ENCODE measurements at places on chromosomes 16 and 17. TPM values are rescaled to one million over a fixed set of nuclear protein-coding genes. Genes with fewer than 3 reads are reported as not detected.

GRCh38 chr17:8124350-8125153, 646 bp upstream of the HES7 start:
- peak; percentile 35 for DNase-seq

- no peak for DNase-seq
Observed at GRCh38 chr17:36188891-36189306, 7.7 kb downstream of the CCL3L1 start.

DNA sequence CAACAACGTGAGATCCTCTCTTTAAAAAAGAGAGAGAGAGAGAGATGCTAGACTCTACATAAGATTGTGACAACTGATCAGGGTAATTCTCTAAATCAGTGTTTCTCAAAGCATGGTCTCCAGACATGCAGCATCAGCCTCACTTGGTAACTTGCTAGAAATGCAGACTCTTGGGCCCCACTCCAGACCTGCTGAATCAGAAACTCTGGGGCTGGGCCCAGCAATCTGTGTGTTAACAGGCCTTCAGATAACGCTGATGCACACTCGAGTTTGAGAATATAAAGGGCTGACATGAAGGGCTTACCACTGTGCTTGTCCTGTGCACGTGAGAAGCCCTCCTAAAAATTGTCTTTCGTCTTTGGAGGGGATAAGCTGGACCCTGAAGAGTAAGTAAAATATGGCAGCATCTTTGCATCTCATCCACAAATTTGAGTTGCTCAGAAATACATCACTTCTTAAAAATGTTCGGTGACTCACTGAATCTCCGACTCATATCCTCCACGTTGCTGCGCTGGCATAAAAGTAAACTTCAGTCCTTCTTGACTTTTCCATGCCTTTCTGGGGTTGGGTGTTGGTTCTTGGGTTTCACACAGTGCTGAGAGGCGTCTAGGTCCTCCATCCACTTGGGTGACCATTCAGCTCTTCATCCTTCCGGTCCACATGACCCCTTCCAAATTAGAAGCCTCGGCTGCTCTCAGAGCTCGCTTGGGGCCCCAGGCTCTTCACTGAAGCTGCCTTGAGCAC, 26.1 kb upstream of the KDM8 start:
- peak; percentile 88 for DNase-seq

- no peak for DNase-seq
Observed at GRCh38 chr17:69412251-69412671, 2.2 kb upstream of the MAP2K6 start.

The CLDN7 gene
- total RNA-seq: 17.2 TPM
